ENCODE measurements at places on chromosomes 16 and 17. TPM values are rescaled to one million over a fixed set of nuclear protein-coding genes. Genes with fewer than 3 reads are reported as not detected.

GRCh38 chr16:86919578-86920305, 341.4 kb downstream of the FOXL1 start:
- DNase-seq: no peak
- no peak overlapping the region for H3K27ac ChIP-seq
- no peak overlapping the region for H3K4me3 ChIP-seq
- no peaks in the 10 kb centered on the region for H3K4me1 ChIP-seq

- no peak overlapping the region for H3K27ac ChIP-seq
- no peaks in the 10 kb centered on the region for H3K36me3 ChIP-seq
- H3K27me3 ChIP-seq: no peaks in the 10 kb centered on the region
- H3K4me1 ChIP-seq: no peaks in the 10 kb centered on the region
- no peak for DNase-seq
These were observed 10.8 kb upstream of the G6PC1 start for GRCh38 chr17:42889809-42890208.

DNA sequence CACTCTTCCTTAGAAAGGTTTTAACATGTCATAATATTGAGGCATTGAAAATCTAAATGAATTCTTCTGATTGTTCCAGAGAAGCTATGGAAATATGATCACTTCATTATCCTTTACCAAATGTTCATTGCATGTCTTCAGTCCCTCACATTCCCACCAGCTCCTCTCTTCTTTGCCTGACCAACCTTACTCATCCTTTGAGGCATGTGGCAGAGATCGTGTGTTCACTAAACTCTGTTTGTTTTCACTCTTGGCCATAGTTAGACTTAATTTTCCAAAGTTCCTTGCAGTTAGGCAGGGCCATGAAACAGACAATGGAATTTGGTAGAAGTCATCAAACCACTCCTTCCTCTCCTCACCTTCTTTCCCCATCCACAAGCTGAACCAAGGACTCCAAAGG, 266.5 kb upstream of the HSBP1 start:
- H3K4me3 ChIP-seq: no peak overlapping the region
- no peak for DNase-seq
- H3K4me1 ChIP-seq: no peaks in the 10 kb centered on the region

GRCh38 chr17:20092973-20093626, 83.9 kb downstream of the SPECC1 start:
- no peaks in the 10 kb centered on the region for H3K36me3 ChIP-seq
- H3K4me3 ChIP-seq: no peak overlapping the region
- DNase-seq: no peak
- H3K27ac ChIP-seq: no peak overlapping the region

DNA sequence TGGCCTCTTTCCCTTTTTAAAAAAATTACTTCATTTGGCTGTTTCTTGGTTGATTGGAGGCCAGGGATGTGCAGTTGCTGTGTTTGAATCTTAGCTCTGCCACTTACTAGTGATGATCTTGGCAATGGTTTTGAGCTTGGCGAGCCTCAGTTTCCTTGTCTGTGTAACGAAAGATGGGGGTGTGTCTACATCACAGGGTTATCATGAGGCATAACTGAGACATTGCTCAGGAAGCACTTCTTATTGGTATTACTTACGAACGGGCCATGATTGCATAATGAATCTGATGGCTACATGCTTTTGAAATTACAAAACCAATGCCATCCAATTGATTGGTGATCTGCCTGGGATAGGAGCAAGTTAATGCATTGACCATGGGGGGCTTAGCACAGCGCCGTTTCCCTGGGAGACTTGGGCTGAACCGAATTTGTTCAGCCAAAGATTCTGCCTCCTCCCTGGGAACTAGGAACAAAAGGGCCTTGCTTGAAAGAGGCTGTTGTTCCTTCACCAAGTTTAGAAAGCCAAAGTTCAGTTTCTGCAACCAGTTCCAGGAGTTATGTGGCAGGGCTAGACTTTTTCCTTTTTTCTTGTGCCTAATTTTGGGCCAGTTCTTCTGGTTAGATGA, 21.9 kb downstream of the CMIP start:
- DNase-seq: no peak
- no peaks in the 10 kb centered on the region for H3K27me3 ChIP-seq
- peaks cover 40% of the 10 kb centered on the region for H3K4me1 ChIP-seq
- H3K27ac ChIP-seq: no peak overlapping the region

SCGB1C2 gene
- not detected for total RNA-seq

PLEKHM1 gene
- 90.3 TPM for total RNA-seq

DNASE1L2 gene
- 1.1 TPM for total RNA-seq

PARD6A gene
- 13.6 TPM for total RNA-seq

CEP295NL gene
- 2.9 TPM for total RNA-seq

Measured in B cell (primary cell).